CD4-positive, alpha-beta T cell treated with Interleukin-6 for 4 hours (primary cell): ENCODE measurements at places on chromosomes 16 and 17.

GRCh38 chr16:83802135-83802534 is 5.6 kb upstream of the HSBP1 start:
- DNase-seq, result no peak

GRCh38 chr16:1731073-1731472 is 25.1 kb downstream of the MAPK8IP3 start:
- DNase-seq, result no peak

GRCh38 chr16:54487933-54488332 is 201.3 kb upstream of the IRX3 start:
- DNase-seq, result no peak

DNA sequence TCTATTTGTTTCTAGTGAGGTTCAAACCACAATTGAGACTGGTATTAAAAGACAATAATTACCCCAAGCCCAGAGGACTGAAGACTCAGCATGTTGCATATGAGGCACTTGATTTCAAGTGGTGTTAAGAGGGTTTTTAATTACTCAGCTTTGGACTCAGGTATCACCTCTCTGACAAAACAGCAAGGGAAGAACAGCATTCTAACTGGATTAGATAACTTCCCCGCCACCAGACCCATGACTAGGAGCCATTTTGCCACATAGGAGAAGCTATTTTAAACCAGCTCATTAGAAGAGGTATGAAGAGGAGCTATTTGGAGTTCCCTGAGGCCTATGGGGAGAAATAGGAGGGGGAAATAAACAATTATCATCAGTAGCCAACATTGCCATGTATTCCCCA is 226.1 kb upstream of the TOX3 start:
- DNase-seq, result no peak

GRCh38 chr17:15194859-15195277 is 70.3 kb downstream of the PMP22 start:
- no peak for DNase-seq

- no peak for DNase-seq
Measured at GRCh38 chr16:49664221-49665215, 191.4 kb downstream of the ZNF423 start.

GRCh38 chr17:38428112-38428642 is at the start of gene ARHGAP23:
Gene ARHGAP23 (plus strand): TSS chr17:38428464. CDS start chr17:38428486, 22 bp downstream.
- peak; percentile 63 for DNase-seq

GRCh38 chr17:49911719-49912118 is 57.3 kb upstream of the DLX4 start:
- DNase-seq, result no peak

GRCh38 chr17:6651919-6652452 is 424 bp downstream of the C17orf100 start:
- peak; percentile 57 for DNase-seq

GRCh38 chr17:66715745-66716156 is 119.2 kb upstream of the CACNG5 start:
- no peak for DNase-seq

- no peak for DNase-seq
Measured at GRCh38 chr16:82672676-82673075, 45.9 kb downstream of the CDH13 start.

GRCh38 chr16:17305694-17306093 is 165.1 kb downstream of the XYLT1 start:
- DNase-seq, result peak; percentile 33

GRCh38 chr16:70349783-70350182 is 3.1 kb downstream of the DDX19A start:
- no peak for DNase-seq

GRCh38 chr17:79075861-79076406 is 1.3 kb downstream of the ENGASE start:
- no peak for DNase-seq

DNA sequence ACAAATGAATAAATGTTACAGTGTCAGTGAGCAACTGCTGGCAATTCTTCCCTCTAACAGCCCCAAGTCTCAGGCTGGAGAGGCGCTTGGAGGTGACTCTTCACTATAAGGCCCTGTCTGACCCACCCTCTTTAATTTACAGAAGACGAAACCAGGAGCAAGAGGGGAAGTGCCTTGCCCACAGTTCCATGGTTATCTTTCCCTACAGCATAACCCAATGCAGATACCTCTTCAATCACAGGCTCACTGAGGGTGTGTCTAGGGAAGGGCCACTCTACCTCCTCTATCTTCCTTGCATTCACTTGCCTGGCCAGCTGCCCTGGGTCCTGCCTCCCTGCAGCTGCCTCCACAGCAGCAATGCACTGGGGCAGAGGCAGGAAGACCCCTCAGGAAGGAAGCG is 9.6 kb upstream of the N4BP1 start:
- no peak for DNase-seq

- DNase-seq, result no peak
Measured at GRCh38 chr16:27921134-27921533, 142.4 kb downstream of the GSG1L start.

- DNase-seq, result no peak
Measured at GRCh38 chr17:48757524-48757961, 29.0 kb upstream of the HOXB13 start.

DNA sequence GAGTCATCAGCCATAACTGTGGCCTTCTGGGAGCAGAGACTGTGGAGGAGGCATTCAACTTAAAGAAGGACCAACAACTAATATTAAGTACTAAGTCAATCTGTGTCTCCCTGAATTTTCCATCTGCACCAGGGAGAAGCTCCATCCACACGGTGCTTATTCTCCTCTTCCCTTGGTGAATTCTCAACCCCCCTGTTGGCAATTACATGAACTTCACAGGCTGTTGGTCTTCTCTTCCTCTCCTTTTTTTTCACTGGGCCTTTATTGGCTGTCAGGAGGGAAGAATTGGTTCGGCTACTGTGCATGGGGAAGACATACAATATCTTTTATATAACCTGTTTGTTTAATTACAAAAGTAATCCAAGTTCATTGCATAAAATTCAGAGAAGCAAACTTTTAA is 152.8 kb upstream of the IRX6 start:
- no peak for DNase-seq

DNA sequence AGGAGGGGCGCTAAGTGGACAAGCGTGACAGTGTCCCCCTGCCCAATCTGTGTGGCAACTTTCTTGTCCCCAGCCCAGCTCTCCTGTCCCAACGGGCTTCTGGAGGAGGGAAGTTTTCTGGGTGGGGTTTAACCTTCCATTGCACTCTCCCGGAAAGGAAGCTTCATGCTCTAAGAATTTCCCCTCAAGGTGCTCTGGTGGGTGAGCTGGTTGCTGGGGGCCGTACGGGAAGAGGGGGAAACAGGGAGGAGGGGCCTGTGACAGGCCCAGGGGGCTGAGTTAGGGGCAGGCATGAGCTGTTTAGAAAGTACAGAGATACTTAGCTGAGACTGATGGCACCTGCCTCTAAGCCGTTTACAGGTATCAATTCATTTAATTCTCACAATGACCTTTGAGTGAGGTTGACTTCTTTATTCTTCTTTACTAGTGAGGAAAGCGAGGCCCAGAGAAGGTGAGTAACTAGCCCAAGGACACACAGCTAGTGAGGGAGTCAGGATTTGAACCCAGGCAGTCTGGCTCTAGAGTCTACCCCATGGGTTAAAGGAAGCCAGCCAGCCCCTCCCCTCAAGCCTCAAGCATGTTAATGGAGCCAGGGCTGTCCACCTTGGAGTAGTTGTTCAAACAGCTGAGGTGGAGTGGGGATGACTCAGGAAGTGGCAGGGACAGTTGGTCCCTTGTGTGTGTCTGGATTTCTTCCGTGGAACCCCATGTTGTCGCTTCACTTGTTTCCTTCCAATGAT is 18.9 kb downstream of the ADGRG1 start:
- no peak for DNase-seq

DNA sequence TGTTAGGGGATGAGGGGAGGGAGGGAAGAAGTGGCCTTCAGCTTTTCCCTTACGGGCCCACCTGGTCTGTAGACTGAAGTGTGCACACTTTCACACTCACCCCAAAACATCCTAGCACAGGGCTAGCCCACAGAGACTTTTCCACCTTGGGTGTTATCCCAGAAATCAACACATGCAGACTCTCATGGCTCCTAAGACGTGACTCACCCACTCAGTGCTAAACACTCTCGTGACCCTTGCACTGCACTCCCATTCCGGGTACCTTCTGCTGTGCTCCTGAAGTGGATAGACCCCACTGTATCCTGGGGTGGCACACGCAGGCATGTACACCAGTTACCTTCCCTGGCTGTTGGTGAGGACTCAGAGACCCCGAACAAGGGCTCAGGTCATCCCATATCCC is 23.0 kb upstream of the ABCC3 start:
- no peak for DNase-seq

GRCh38 chr17:57873261-57874057 is 23.6 kb upstream of the MRPS23 start:
- no peak for DNase-seq

GRCh38 chr17:82802075-82802780 is 37.6 kb downstream of the ZNF750 start:
- no peak for DNase-seq

DNA sequence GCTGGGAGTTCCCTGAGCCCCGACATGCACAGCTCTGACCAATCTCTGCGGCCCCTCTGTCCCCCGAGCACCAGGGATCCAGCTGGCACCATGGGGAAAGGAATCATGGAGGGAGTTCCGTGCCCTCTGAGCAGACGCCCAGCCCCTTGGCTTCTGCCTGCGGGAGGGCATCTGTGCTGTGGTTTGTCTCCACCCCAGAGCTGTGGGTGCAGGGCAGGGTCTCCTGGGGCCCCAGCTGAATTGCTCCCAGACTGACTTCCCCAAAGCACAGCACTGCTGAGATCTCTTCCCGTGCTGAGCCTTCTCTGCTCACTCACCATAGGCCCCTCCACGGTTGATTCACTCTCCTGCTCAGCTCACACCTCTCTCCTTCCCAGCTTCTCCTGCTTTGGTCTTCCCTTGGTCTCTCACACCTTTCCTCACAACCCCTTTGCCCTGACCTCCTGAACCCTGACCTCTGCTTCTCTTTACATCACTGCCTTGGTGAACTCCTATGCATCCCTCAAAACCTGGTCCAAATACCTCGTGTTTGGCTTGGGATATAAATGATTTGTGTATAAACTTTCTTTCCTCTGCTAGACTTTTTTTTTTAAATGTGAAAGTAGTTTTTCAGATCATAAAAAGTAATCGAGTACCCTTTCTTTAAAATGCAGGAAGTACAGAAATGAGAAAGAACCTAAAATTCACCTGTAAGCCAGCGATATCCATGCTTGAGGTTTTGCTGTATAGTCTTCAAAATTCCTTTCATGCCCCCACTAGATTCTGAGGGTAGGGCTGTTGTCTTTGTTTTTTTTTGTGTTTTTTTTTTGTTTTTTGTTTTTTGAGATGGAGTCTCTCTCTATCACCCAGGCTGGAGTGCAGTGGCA is 265.3 kb downstream of the SEC14L1 start:
- peak; percentile 59 for DNase-seq

GRCh38 chr16:70695331-70696070 is 9.6 kb upstream of the MTSS2 start:
- DNase-seq, result peak; percentile 18

GRCh38 chr17:74342224-74342623 is 16.2 kb downstream of the KIF19 start:
- DNase-seq, result no peak

- no peak for DNase-seq
Measured at GRCh38 chr17:56973520-56973919, 4.4 kb upstream of the SCPEP1 start.

DNA sequence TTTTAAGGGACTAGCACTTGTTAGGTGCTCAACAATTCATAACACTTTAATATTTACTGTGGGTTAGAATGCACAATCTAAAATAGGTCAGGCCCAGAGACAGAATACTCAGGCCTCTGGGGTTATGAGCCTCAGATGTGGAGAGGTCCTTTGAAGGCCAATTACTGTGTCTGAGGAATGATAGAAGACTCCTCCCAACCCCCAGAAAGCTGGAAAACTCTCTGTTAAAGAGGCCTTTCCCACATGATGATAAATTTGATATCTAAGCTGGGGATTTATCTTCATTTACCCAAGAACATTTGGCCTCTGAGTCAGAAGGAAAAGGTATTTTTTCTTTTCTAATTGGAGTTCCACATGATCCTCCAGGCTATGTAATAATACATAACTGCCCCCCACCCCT is 41.1 kb upstream of the MMD start:
- DNase-seq, result no peak
